ENCODE measurements at places on chromosomes 3 and 15.

- no peak for DNase-seq
Observed at GRCh38 chr15:62653122-62653521, 389.4 kb upstream of the TPM1 start.

GRCh38 chr3:111539351-111540331 is 2.4 kb upstream of the CD96 start:
- DNase-seq = peak; percentile 71

DNA sequence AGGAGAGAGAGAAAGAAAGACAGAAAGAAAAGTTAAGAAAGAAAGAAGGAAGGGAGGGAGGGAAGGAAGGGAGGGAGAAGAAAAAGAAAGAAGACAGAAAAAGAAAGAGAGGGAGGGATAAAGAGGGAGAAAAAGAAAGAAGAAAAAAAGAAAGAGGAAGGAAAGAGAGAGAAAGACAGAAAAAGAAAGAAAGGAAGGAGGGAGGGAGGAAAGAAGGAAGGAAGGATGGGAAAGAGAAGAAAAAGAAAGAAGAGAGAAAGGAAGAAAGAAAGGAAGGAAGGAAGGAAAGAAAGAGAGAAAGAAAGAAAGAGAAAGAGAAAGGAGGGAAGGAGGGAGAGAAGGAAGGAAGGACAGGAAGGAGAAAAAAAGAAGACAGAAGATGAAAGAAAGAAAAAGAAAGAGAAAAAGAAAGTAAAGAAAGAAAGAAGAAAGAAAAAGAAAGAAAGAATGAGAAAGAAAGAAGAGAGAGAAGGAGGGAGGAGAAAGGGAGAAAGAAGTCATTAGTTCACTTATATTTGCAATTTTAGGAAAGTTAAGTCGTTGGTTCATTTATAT is 567.2 kb upstream of the CBLB start:
- no peak for DNase-seq

DNA sequence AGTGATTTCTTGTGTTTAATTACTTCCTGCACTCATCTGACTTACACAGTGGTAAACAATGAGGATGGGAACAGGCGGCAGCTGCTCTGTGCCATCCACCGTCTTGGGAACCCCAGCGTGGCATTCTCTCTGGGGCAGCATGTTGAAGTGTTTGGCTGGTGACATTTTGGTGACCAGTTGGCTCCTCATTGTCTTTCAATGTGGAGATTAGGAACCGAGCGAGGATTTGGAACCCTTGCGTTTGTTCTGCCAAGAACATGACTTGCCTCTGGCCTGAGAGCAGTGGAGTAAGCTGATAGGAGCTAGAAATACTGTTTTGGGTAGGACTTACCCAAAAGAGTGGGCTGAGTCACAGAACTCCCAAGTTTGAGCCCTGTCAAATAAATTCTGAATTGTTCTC is 88.8 kb downstream of the IGF1R start:
- no peak for DNase-seq

GRCh38 chr3:128392818-128393544 is 73.7 kb downstream of the DNAJB8 start:
- DNase-seq = no peak

DNA sequence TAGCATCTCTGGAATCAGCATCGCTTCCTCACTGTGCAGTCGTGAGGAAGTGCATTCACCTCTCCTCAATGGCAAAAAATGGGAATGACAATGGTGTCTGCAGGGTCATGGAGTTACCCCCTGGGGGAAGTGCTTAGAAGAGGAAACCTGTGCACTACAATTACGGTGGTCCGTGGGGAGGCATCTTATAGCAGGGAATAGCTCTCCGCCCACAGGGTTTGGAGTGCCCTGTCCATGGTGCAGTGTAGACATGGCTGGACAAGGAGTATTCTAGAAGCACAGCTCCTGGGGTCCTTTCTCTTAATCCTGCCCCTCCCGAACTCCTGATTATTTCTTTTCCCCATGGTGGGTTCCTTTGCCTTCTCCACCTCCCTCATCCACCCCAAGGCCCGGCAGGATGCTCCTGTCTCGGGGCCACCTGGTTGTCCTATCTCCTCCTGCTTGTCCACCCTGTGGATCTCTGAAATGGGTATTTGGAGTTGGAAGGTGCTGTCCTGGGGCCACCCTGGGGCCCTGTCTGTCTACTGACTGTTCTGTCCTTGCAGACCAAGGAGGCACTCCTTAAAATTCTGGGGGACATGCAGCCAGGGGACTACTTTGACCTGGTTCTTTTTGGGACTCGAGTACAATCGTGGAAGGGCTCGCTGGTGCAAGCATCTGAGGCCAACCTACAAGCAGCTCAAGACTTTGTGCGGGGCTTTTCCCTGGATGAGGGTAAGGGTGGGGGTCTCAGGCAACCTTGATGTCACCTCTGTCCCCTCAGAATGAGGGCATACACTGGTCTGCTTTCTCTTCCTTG is 5.2 kb downstream of the ITIH1 start:
- no peak for DNase-seq

DNA sequence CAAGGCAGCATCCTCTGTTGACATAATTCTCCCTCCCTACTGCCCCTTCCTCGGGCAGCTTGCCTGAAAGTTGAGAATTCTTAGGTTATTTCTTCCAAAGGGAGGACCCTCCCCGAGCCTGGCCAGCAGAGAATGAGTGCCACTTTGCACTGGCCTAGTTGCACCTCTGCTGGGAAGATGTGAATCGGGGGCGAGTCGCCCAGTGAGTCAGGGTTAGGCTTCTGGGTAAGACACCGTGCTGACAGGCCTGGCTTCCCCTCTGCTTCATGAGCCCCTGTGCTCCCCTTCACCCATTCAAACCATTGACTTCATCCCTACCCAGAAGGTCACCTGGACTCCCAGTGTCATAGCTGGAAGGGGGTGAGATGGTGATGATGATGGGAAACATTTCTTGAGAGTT is 82.3 kb downstream of the AAGAB start:
- no peak for DNase-seq

DNA sequence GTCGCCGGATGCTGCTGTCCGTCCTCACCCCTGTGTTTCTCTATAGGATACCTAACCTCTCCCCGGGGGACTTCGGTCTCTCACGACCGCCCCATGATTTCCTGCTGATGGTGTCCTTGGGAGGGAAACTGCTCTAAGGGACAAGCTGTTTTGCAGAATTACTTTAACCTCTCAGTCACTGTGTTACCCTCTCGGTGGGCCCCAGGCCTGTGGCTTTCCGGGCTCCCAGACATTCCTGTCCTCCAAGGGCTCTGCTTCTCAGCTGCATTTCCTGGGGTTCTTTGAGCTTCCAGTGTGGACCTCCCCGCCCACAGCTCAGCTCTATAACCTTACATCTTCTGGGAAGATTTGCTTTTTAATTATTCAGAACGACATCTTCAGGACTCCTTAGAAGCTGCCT is 40.9 kb downstream of the CHST2 start:
- DNase-seq = no peak

DNA sequence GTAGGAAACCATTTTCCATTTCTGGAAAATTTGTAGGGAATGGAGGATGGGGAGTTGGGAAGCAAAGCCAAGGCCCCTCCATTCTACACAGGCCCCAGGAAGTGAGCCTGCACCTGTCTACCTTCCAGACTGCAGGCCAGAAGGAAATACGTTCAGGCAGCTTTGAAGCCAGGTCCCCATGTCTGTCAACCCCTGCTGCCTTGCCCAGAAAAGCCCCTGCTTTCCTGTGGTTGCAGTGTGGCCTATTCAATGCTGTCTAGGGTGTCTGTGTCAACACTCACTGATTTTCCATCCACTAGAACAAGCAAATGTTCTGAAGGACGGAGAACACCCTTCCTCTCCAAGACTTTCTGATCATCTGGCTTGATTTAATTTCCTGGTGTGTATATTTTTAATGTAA is 281.9 kb downstream of the TLE3 start:
- no peak for DNase-seq

DNA sequence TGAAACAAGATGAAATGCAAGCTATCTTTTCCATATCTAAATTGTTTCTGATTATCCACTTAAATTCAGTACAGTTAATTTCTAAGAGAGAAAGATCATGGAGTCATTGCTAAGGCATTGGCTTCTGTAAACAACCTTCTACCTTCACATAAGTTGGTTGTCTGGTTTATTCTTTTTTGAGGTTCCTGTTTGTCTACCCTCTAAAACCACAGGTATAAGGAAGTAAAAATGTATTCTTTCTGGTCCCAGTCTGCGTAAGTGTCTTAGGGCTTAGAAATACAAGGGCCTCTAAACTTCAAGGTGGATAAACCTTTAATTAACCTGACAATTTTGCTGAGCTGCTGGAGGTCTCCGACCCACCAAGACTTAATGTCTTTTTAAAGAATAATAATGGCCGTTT is 3.6 kb upstream of the ATOSA start:
- peak; percentile 24 for DNase-seq

DNA sequence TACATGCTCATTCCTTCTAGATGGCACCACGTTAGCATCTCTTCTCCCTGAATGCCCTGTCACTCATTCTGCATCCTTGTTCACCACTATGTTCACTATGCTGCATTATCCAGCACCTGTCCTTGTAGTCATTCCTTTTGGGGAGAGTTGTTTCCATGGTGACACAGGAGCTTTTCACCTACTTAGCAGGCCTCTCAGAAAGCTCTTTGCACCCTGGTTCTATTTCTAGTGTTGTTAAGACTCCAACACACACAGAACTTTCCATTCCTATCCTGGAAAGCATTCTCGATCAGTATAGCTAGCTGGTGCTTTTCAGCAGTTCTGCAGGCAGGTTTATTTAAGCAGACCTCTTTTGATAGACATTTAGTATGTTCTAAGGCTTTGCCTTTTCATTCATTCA is 6.7 kb upstream of the RPL14 start:
- DNase-seq = no peak

GRCh38 chr3:184739594-184740505 is 28.0 kb upstream of the MAGEF1 start:
- no peak for DNase-seq

GRCh38 chr3:159672728-159673688 is 315.6 kb upstream of the IL12A start:
- DNase-seq = no peak

DNA sequence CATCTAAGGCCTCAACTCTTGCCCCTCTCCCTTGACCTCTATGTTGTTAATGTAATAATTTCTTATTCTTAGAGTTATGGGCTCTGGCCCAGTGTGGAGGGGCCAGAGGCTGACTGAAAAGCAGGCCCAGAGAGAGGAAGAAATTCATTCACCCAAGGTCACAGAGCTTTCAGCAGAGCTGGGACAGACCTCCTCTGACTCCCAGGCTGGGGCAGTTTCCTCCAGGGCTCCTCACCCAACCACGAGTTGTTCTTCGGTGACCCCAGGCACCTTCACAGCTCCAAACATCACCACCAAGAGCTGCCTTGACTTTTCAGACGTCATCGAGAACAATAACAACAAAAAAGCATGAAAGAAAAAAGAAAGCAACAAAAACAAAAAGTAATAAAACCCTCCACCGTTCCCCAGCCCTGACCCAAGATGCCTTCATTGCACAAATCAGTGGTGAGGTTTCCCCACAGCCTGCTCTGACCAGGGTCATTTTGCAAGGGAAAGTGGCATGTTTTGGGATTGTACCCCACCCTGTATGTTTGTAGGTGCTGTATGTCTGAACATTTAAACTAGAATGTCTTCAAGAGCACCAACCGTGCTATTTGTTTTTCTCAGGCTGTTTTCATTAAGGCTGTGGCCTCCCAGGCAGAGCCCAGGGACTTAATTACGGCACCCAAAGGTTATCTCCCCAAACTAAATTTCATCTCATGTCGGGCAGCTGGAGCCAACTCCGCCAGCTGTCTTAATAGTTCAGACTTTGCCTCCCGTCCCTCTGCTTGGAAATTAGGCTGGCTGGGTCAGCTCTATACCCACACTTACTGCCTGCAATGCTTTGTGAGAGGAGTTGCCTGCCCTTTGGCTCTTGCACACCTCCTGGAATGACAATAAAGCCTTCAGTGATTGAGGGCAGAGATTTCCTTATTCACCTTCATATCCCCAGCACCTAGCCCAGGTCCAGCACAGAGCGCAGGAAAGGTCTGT is 173.8 kb downstream of the RPLP1 start:
- DNase-seq = no peak

GRCh38 chr3:16723978-16724377 is 118.8 kb upstream of the DAZL start:
- no peak for DNase-seq

DNA sequence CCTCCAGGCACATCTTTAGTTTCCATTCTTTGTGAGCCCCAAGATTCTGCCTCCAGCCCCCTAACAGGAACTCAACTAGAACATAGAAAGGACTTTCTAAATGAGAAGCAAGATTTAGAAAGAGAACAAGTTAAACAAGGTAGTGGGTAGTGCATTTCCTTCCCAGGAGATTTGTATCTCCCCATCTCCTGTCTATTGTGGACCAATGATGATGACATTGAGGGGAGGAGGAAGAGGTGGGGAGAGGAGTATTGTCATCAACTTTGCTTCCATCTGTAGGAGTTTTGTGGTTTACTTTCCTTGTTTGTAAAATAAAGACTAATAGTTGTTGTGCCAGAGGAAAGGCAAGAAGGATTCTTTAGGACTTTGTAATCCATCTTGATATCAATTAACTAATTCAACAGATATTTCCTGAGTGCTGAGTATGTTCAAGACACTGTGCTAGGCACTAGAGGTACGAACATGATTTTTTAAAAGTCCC is 235.3 kb upstream of the ROPN1 start:
- no peak for DNase-seq

- DNase-seq = no peak
Observed at GRCh38 chr15:59329570-59330350, 42.9 kb downstream of the MYO1E start.

DNA sequence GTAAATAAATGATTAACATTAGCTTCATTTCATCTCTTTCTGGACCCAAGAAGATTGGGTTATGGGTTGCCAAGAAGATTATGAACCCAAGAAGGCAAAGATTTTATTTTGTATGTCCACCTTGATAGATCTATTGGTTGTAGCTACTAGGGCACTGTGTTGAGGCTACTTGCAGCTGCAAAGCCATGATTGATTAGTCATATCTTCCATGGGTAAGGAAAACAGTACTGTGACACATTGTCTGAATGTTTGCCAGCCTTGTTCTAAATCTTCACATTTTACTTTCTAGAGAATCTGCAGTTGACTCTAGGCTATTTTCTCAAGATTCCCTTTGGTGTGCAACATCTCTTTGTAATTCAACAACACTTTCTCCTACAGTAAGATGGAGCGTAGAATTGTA is 229.2 kb upstream of the KCNH8 start:
- no peak for DNase-seq

GRCh38 chr3:139302084-139302800 is 41.6 kb upstream of the MRPS22 start:
- DNase-seq = no peak

GRCh38 chr3:133209871-133210550 is 171.8 kb downstream of the TMEM108 start:
- no peak for DNase-seq

GRCh38 chr3:27726240-27726639 is 4.1 kb upstream of the EOMES start:
- no peak for DNase-seq

GRCh38 chr15:66941791-66942190 is 123.6 kb upstream of the SMAD3 start:
- DNase-seq = no peak

DNA sequence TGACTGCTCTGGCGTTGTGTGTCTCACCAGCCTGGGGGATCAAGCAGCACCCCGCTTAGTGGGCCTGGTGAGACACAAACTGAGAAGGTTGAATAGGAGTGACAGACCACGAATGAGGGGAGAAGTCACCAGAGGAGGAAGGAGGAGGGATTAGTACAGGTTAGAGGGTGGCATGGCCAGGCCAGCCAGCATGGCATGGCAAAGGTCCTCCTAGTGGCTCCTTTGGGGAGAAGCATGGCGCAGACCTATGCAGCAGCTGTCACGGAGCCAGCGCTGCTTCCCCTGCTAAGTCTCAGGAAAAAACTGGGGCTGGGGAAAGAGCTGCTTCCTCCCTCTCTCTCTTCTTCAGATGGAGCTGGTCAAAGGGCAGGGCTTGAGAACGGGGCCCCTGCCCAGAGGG is 48.6 kb downstream of the ZDHHC3 start:
- DNase-seq = no peak

All from CD4-positive, alpha-beta T cell treated with Interleukin-6 at 100 ng/mL for 8 hours (primary cell).